Peyer's patch (tissue), 4 donors: ENCODE measurements at places on chromosomes 1 and 21. TPM values are rescaled to one million over a fixed set of nuclear protein-coding genes. Genes with fewer than 3 reads are reported as not detected.

CD244 gene
- total RNA-seq: not detected

HMCN1 gene
- 11.6 TPM for total RNA-seq

LCE3D gene
- total RNA-seq: not detected

TIPRL gene
- 15.2 TPM for total RNA-seq

MYBPH gene
- not detected for total RNA-seq

LHX8 gene
- total RNA-seq: not detected

PARS2 gene
- total RNA-seq: 1.7 TPM

S100A7A gene
- total RNA-seq: not detected

IFNLR1 gene
- 35.0 TPM for total RNA-seq
